ENCODE measurements at places on chromosomes 12 and 14.

- DNase-seq = no peak
Observed at GRCh38 chr12:100450735-100451134, 22.9 kb upstream of the NR1H4 start.

GRCh38 chr12:19203013-19203412 lies 73.5 kb downstream of the PLEKHA5 start:
- DNase-seq = no peak

GRCh38 chr12:124348659-124349380 lies 53.9 kb downstream of the RFLNA start:
- no peak for DNase-seq

- DNase-seq = no peak
Observed at GRCh38 chr12:3097186-3097804, 20.1 kb downstream of the TSPAN9 start.

- DNase-seq = no peak
Observed at GRCh38 chr12:87376722-87377121, 652.5 kb downstream of the C12orf50 start.

- no peak for DNase-seq
Observed at GRCh38 chr14:99627510-99628381, 17.2 kb upstream of the HHIPL1 start.

GRCh38 chr12:119683816-119684215 lies 15.9 kb downstream of the PRKAB1 start:
- DNase-seq = no peak

GRCh38 chr14:22634233-22634900 lies 9.8 kb downstream of the OR6J1 start:
- DNase-seq = no peak

- DNase-seq = no peak
Observed at GRCh38 chr12:52787324-52788191, 8.4 kb downstream of the KRT3 start.

Measured in T47D (cell line).